ENCODE measurements at places on chromosomes 7 and 10. TPM values are rescaled to one million over a fixed set of nuclear protein-coding genes. Genes with fewer than 3 reads are reported as not detected.

GRCh38 chr7:158943713-158944112 is 87.4 kb downstream of the DYNC2I1 start:
- peaks cover 76% of the 10 kb centered on the region for H3K36me3 ChIP-seq
- H3K27ac ChIP-seq = no peak overlapping the region
- H3K27me3 ChIP-seq = no peaks in the 10 kb centered on the region
- DNase-seq = no peak

- no peak for DNase-seq
- H3K36me3 ChIP-seq = no peaks in the 10 kb centered on the region
- no peaks in the 10 kb centered on the region for H3K27me3 ChIP-seq
These were observed 182.0 kb downstream of the REEP3 start for GRCh38 chr10:63703113-63703670.

GRCh38 chr10:126551202-126551601 is 119.3 kb downstream of the C10orf90 start:
- no peak overlapping the region for H3K4me3 ChIP-seq
- H3K27ac ChIP-seq = no peak overlapping the region
- no peaks in the 10 kb centered on the region for H3K36me3 ChIP-seq
- no peaks in the 10 kb centered on the region for H3K4me1 ChIP-seq
- no peak for DNase-seq

DNA sequence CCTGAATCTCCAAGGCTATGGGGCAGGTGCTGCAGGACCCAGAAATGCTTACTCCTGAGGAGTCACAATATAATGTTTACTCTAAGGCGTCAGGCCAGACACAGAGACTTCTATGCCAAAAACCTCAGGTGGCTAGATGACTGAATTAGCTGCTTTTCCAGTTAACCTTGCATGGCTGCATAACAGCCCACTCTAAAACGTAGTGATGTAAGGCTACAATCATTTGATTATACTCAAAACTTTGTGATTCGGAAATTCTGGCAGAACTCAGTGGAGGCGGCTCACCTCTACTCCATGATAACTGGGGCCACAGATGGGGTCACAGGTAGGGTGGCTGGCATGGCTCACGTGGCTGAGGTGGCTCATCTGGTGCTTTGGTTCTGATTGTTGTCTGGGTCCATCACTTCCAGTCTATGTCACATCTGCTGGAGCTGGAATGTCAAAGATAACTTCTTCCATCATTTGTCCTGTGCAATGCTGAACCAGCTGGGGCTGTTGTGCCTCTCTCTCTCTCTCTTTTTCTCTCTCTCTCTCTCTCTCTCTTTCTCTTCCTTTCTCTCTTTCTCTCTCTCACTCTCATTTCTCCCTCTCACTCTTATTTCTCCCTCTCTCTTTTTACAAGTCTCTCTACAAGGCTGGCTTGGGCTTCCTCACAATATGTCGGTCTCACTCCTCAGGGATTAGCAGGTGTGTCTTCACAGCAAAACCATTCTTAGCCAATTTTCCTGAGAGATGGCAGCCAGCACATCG is 11.8 kb downstream of the TMEM72 start:
- no peaks in the 10 kb centered on the region for H3K4me1 ChIP-seq
- no peak overlapping the region for H3K4me3 ChIP-seq
- H3K36me3 ChIP-seq = no peaks in the 10 kb centered on the region
- no peak overlapping the region for H3K27ac ChIP-seq

- no peak for DNase-seq
- no peaks in the 10 kb centered on the region for H3K27me3 ChIP-seq
- no peaks in the 10 kb centered on the region for H3K36me3 ChIP-seq
- no peak overlapping the region for H3K27ac ChIP-seq
- H3K4me3 ChIP-seq = no peak overlapping the region
These were observed 22.9 kb downstream of the SORCS1 start for GRCh38 chr10:107141524-107142061.

DNA sequence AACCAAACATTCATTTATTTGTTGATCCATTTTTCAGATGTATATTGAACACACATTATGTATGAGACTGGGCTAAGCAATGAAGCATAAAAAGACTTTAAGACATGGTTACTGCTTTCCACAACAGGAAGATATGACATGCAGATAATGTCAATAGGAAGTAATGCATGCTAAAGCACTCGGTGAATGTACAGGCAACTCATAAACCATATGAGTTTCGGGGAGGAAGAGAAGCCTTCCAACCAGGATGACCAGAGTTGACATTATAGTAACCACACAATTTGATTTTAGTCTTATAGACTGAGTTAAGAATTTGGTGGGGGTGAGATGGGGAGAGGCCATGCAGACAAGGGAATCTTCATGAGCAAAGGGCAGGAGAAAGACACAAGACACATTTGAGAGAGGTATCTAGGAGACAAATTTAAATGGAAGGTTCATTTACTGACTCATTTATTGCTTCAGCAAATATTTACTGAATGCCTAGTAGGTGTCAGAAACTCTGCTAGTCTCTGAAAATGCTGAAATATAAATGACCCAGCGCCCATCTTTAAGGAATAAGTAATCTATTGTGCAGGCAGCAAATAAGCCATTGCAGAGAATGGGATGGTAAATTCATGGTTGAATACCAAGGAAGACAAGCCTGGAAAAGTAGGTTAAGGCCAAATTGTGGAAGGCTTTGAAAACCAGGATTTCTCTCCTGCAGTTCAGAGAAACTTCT is 19.0 kb upstream of the SLK start:
- no peak for DNase-seq
- H3K27me3 ChIP-seq = no peaks in the 10 kb centered on the region
- no peaks in the 10 kb centered on the region for H3K36me3 ChIP-seq
- no peak overlapping the region for H3K27ac ChIP-seq
- no peak overlapping the region for H3K4me3 ChIP-seq

DNA sequence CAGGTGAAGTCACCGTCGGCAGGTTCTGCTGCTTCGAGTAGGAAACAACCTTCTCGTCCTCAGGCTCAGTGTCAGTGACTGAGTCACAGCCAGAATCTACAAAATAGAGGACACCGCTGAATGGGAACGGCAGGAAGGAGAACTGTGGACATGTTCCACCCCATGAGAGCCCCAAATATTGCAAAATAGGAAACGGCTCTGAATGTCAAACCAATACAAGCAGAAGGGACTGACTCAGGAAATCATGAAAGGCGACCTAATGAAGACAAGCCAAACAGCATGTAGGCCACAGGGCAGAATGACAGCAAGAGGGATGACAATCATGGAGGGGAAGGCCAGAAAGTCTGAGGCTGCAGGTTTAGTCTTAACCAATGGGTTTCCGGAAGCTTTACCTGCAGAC is 63.5 kb downstream of the PIK3AP1 start:
- no peaks in the 10 kb centered on the region for H3K36me3 ChIP-seq
- H3K27me3 ChIP-seq = no peaks in the 10 kb centered on the region
- H3K27ac ChIP-seq = no peak overlapping the region
- peaks cover 9% of the 10 kb centered on the region for H3K4me1 ChIP-seq
- H3K4me3 ChIP-seq = no peak overlapping the region
- DNase-seq = no peak

The C10orf53 gene
- total RNA-seq = not detected

The SLC26A3 gene
- 0.10 TPM for total RNA-seq

The FAM204A gene
- total RNA-seq = 45.3 TPM

The TRIM50 gene
- 0.32 TPM for total RNA-seq

Measured in psoas muscle (tissue), 8 donors.